ENCODE measurements at places on chromosomes 7 and 10. TPM values are rescaled to one million over a fixed set of nuclear protein-coding genes. Genes with fewer than 3 reads are reported as not detected.

The MMD2 gene
- total RNA-seq, result not detected

The NXPH1 gene
- not detected for total RNA-seq

GRCh38 chr10:114265392-114266053 lies 26.5 kb downstream of the VWA2 start:
- H3K4me3 ChIP-seq, result no peak overlapping the region
- no peaks in the 10 kb centered on the region for H3K36me3 ChIP-seq
- no peaks in the 10 kb centered on the region for H3K4me1 ChIP-seq
- H3K27me3 ChIP-seq, result no peaks in the 10 kb centered on the region
- no peak overlapping the region for H3K27ac ChIP-seq

The FZD8 gene
- 28.9 TPM for total RNA-seq

- DNase-seq, result no peak
- no peaks in the 10 kb centered on the region for H3K36me3 ChIP-seq
- H3K4me3 ChIP-seq, result no peak overlapping the region
- H3K27me3 ChIP-seq, result peaks cover 68% of the 10 kb centered on the region
- H3K27ac ChIP-seq, result no peak overlapping the region
- H3K4me1 ChIP-seq, result peaks cover 8% of the 10 kb centered on the region
Observed at GRCh38 chr7:27221201-27221797, 21.3 kb upstream of the EVX1 start.
